Smooth muscle cell of bladder (primary cell): ENCODE measurements at places on chromosomes 2 and 18. TPM values are rescaled to one million over a fixed set of nuclear protein-coding genes. Genes with fewer than 3 reads are reported as not detected.

MTLN gene
- total RNA-seq, result 55.6 and 113 TPM in 2 replicates

GNAL gene
- total RNA-seq, result 0.65 and 0.71 TPM in 2 replicates

REG1B gene
- total RNA-seq, result not detected in 2 replicates

PRKAG3 gene
- not detected in 2 replicates for total RNA-seq

NT5DC4 gene
- total RNA-seq, result not detected in 2 replicates

PAX8 gene
- total RNA-seq, result 0.14 and 0.37 TPM in 2 replicates

EVA1A gene
- 13.2 and 13.4 TPM in 2 replicates for total RNA-seq

STAT4 gene
- total RNA-seq, result 1.4 and 2.0 TPM in 2 replicates

SPP2 gene
- not detected in 2 replicates for total RNA-seq
